ENCODE measurements at places on chromosomes 16 and 17.

DNA sequence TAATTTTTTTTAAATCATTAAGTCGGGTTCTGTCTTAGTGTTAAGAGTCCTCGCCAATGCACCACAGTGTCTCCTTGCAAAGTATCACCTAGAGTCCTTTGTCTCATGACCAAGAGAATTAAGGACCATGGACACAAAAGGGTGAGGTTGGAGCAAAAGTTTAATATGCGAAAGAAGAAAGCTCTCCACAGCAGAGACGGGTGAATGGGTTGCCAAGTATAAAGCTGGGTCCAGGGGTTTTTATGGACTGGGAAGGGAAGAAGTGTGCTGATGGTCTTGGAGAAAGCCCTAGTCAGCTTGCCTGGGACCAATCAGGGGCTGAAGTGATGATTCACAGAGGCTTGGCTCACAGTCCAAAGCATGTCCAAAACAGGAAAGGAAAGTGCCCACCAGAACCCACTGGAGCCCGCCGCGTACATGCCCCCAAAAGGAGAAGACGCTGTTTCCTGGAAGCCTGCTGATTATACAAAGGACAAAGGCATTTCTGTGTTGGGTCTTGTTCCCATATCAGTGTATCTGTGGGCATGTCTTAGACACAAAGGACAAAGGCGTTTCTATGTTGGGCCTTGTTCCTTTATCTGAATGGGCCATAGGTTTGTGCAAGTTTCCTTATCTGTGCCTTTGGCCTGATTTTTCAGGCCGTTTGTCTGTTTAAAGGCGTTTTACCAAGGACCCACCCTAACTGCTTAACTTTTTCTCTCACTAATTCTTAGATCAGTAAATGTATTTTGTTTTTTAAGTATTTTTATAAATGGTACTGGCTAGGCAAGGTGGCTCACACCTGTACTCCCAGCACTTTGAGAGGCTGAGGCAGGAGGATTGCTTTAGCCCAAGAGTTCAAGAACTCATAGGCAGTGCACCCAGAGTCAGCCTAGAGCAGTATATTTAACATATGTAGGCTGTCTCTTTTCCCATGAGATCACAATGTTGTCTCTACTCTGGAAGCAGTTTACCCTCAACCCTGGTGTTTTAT lies 28.7 kb upstream of the ATF7IP2 start:
- H3K36me3 ChIP-seq, result no peaks in the 10 kb centered on the region
- no peak overlapping the region for H3K4me3 ChIP-seq
- no peaks in the 10 kb centered on the region for H3K4me1 ChIP-seq
- no peak overlapping the region for H3K27ac ChIP-seq

GRCh38 chr16:26806657-26807056 lies 260.1 kb upstream of the C16orf82 start:
- H3K4me3 ChIP-seq, result no peak overlapping the region
- no peaks in the 10 kb centered on the region for H3K27me3 ChIP-seq
- no peaks in the 10 kb centered on the region for H3K4me1 ChIP-seq
- no peak overlapping the region for H3K27ac ChIP-seq
- no peaks in the 10 kb centered on the region for H3K36me3 ChIP-seq

GRCh38 chr16:73542885-73543284 lies 495.0 kb upstream of the ZFHX3 start:
- H3K4me1 ChIP-seq, result no peaks in the 10 kb centered on the region
- no peak for DNase-seq
- H3K27me3 ChIP-seq, result no peaks in the 10 kb centered on the region
- no peak overlapping the region for H3K27ac ChIP-seq

DNA sequence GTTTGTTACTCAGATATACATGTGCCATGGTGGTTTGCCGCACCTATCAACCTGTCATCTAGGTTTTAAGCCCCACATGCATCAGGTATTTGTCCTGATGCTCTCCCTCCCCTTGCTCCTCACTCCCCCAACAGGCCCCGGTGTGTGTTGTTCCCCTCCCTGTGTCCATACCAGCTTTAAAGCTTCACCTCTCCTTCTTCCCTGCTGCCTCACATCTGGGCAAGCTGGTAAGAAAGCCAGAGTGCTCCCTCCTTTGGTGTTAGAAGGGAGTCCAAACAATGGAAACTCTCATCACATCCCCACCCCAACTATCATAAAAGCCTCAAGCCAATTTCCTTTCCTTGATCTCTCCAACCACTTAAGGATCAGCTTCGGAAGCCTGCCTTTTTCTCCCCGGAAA lies 1115.6 kb upstream of the GOT2 start:
- no peaks in the 10 kb centered on the region for H3K36me3 ChIP-seq
- H3K4me1 ChIP-seq, result no peaks in the 10 kb centered on the region
- no peak overlapping the region for H3K27ac ChIP-seq
- DNase-seq, result no peak
- no peak overlapping the region for H3K4me3 ChIP-seq
- H3K27me3 ChIP-seq, result no peaks in the 10 kb centered on the region

DNA sequence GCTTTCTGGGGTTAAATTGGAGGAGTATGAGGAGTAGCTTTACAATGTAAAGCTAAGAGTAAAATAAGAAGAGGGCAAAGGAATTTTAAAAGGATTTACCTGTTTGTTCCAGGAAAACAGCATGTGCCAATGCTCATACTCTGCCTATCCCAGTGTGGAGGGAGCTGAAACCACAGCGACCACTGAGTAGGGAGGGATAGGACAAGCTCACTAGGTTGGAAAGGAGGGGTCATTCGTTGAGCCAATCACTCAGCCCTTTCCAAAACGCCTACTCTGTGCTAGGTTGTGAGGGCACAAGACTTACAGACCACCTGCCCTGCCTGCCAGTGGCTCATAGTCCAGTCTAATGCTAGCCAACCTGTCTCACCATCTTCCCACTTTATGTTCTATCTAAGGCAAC lies 1.1 kb upstream of the DNAJC7 start:
- H3K4me1 ChIP-seq, result peaks cover 21% of the 10 kb centered on the region
- H3K27me3 ChIP-seq, result no peaks in the 10 kb centered on the region
- peaks cover 8% of the 10 kb centered on the region for H3K36me3 ChIP-seq
- no peak overlapping the region for H3K27ac ChIP-seq
- DNase-seq, result no peak

- no peaks in the 10 kb centered on the region for H3K4me1 ChIP-seq
- no peaks in the 10 kb centered on the region for H3K36me3 ChIP-seq
- no peak for DNase-seq
- H3K27me3 ChIP-seq, result no peaks in the 10 kb centered on the region
- H3K27ac ChIP-seq, result no peak overlapping the region
These were observed 19.5 kb downstream of the MARVELD3 start for GRCh38 chr16:71645450-71645849.

All from right lobe of liver (tissue), 6 donors.